Caudate nucleus (tissue), 63 donors: ENCODE measurements at places on chromosomes 4 and X.

GRCh38 chr4:168537571-168537970 is 40.7 kb downstream of the PALLD start:
- no peak for DNase-seq

- DNase-seq = no peak
Measured at GRCh38 chr4:119946359-119946758, 120.3 kb downstream of the MAD2L1 start.

- DNase-seq = no peak
Measured at GRCh38 chr4:158065603-158066002, 107.2 kb downstream of the GASK1B start.

GRCh38 chr4:36152735-36153134 is 91.6 kb downstream of the ARAP2 start:
- DNase-seq = no peak

DNA sequence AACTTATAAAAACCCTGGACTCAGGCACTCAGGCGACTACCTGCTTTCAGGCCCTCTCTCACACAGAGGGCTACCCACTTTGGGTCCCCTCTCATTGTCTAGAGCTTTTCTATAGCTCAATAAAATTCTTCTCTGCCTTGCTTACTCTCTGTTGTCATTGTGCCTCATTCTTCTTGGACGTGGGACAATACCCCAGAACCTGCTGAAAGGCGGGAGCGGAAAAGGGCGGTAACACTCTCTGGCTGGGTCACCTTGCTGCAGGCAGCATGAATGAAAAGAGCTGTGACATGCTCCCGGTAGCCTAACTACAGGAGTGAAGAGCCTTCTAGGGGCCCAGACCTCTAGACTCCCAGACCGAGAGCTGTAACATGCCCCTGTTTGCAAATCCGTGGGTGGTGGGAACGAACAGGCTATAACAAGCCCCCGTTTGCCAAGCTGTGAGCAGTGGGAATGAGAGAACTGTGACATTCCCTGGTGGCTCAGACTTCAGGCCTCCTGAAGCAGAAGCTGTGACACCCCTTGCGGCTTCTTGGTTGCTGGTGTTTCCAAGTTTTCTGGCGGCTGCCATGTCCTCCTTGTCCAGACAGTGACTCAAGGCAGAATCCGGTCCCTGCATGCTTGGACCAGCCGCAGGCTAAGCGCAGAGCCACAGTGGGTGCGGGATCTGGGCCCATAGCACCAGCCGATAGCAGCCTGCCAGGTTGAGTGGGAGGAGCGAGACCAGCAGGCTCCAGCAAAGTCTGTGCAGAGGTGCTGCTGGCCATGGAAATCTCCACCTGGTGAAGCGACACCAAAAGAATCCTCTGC is 684.6 kb downstream of the ARAP2 start:
- no peak for DNase-seq

GRCh38 chr4:55308071-55308470 is 38.0 kb upstream of the SRD5A3 start:
- no peak for DNase-seq

DNA sequence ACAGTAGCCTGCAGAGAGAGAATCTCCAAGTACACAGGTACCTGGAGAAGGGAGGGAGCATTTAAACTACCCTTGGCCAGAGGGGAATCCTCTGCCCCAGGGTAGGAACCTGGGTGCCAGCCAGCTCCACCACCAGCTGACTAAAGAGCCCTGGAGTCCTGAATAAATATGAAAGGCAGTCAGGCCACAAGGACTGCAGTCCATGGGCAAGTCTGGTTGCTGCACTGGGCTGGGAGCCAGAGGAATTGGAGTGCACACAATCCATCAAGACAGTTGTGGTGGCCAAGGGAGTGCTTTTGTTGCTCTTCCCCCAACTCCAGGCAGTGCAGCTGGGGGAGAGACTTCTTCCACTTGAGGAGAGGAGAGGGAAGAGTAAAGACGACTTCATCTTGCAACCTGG is 172.5 kb downstream of the HNRNPD start:
- DNase-seq = no peak

- no peak for DNase-seq
Measured at GRCh38 chr4:106987311-106987710, 48.8 kb downstream of the DKK2 start.

DNA sequence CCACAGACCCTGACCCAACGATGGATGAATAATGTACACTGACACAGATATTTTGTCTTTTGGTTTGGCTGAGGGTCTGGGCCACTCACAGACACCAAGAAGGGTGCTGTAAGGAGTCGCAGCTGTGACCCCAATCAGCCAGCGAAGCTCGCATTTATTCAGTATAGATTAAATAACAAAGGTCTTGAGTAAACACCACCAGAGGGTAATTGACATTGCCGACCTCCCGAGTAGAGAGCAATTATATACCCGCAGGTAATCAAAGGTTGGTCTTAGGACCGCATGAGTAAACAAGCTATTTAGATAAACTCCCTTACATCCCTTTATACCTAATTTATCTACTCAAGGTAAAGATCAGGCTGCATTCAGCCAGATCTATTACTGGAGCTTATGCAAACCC is 297.1 kb downstream of the ADAM29 start:
- DNase-seq = no peak

DNA sequence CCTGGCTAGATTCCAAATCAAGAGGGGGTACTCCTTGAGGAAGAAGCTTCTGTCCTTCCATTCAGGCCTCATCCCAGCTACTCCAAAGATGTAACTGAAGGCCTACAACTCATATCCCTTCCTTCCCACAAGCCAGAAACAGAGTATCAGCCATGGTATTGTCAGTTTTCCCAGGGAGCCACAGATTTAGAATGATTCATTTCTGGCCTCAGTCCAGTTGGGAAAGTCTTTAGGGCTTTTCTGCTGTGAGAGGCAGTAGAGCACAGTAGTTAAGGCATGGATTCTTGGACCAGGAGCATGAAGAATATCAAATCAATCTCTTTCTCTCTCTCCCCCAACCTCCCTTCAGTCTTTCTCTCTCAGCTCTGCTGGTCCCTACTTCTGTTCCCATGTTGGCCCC is 505.0 kb downstream of the BCOR start:
- DNase-seq = no peak

GRCh38 chr4:83556006-83556707 is 20.2 kb downstream of the GPAT3 start:
- no peak for DNase-seq

DNA sequence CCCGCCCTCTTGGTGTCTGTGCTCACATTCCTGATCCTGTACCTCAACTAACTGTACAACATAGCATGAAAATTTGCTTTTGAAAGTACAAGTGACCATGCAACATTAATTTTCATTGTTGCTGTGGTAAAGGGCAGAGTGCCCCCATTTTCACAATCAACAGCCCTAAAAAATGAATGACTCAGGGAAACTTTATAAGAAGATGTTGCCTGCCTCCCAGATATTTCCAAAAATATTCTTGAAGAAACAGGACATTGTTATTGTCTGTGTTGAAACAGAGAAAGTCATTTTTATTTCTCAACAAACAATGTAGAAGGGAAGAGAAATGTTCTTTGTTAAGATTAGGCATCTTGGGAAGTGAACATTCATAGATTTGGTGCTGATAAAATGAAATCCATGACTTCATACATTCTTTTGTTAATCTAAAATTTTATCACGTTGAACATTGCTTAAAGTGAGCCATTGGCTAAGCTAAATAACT is 113.9 kb upstream of the ANXA3 start:
- no peak for DNase-seq

DNA sequence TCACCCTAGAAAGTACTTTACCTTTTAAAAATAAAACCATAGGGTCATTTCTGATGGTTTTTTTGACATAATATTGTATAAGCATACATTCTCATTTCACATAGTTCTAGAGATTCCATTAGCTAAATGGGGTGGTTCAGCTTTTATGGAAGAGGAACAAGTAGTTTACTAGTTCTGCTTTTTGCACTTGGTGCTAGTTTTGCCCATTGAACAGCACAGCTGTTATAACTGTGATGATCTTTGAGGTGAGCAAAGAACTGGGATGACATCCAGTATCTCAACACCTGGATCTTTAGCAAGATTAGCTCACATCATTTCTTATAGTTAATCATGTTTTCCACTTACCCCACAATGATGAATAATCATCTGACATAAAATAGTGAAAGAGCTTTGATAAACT is 40.9 kb downstream of the MOB1B start:
- DNase-seq = no peak

DNA sequence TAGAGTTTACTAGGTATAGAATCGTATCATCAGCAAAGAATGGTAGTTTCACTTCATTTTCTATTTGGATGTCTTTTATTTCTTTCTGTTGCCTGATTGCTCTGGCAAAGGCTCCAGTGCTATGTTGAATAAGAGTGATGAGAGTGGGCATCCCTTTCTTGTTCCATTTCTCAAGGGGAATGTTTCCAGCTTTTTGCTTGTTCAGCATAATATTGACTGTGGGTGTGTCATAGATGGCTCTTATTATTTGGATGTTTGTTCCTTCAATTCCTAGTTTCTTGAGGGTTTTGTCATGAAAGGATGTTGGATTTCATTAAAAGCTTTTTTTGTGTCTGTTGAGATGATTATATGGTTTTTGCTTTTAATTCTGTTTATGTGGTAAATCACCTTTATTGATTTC is 1114.5 kb downstream of the RAPGEF2 start:
- no peak for DNase-seq

- no peak for DNase-seq
Measured at GRCh38 chr4:139469216-139469615, 15.3 kb downstream of the RAB33B start.

- no peak for DNase-seq
Measured at GRCh38 chrX:146887020-146887419, 72.5 kb upstream of the CXorf51A start.

- no peak for DNase-seq
Measured at GRCh38 chr4:176840166-176840565, 47.4 kb upstream of the VEGFC start.

- no peak for DNase-seq
Measured at GRCh38 chr4:78706302-78706701, 69.8 kb upstream of the BMP2K start.

DNA sequence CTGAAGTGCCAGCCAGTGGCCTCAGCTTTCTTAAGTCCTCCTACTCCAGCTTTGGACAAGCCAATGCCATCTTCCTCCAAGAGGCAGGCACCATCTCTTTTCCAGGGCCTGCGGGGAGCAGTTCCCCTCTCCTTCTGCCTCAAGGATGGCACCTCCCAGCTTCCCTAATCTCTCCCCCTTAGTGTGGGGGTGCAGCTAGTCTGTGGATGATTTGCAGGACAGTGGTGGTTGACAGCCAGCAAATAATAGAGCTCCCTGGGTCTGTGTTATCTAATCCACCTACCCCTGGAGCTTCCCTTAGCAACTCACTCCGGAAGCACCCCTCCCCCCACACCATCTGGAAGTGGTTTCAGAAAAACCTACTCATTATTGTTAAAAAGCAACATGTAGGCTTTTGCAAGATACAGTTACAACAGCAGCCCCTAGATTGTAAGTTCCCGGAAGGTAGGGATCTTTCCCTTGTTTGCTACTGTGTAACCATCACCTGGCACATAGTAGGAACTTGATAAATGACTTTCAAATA is 247.1 kb downstream of the BCOR start:
- DNase-seq = no peak
